ENCODE measurements at places on chromosomes 4 and X.

DNA sequence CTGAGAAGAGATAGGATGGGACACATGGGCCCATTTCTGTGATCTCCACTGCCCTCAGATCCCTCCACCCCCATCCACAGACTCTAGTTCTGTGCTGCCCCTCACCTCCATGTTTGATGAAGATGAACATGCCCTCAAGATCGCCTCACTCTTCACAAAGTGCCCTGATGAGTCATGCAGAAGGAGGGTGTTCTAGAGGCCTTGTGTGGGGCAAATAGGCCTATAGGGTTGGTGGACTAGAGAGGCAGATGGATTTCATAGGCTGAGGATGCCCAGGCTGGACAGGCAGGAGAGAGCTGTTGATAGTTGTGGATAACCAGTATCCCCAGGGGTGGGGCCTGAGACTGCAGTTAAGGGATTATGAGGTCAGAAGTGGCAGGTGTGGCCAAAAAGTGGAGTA is at the start of gene CXorf65:
CXorf65 (minus strand) TSS at position 314 of the 400 bp plus-strand sequence; CDS start at position 130, 184 bp downstream.
- no peak for DNase-seq

DNA sequence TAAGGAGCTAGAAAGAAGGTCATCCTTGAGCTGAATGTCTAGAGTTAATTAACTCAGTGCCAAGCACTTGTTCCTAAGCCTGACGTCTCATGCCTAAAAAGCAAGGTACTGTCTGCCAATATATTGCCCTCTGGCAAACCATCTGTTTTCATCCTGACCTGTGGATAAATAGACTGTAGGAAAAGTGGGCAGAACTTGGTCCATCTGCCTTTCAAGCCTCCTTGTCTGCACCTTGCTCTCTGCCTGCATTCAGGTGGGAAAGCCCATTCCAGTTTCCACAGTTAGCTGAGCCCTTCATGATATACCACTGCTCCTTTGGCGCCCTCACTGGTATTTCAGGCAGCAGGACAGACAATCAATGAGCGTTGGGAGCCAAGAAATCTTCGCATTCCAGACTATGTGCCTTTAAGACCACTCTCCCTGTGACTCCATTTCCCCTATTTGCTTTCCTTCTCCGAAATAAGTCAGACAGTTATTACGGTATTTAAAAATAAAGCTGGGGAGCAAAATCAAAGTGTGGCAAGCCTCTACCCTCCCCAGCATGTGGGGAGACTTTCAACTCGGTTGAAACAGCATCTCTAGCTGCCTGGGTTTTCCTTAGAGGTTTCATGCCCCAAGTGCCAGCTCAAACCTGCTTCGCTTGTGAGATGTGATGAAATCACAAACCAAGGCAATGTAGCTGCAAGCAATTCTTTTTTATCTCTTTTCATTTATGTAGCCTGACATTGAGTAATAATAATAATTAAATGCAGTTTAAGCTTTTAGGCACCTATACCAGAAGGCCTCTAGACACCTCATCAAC is 2.5 kb upstream of the CCDC149 start:
- DNase-seq, result no peak

DNA sequence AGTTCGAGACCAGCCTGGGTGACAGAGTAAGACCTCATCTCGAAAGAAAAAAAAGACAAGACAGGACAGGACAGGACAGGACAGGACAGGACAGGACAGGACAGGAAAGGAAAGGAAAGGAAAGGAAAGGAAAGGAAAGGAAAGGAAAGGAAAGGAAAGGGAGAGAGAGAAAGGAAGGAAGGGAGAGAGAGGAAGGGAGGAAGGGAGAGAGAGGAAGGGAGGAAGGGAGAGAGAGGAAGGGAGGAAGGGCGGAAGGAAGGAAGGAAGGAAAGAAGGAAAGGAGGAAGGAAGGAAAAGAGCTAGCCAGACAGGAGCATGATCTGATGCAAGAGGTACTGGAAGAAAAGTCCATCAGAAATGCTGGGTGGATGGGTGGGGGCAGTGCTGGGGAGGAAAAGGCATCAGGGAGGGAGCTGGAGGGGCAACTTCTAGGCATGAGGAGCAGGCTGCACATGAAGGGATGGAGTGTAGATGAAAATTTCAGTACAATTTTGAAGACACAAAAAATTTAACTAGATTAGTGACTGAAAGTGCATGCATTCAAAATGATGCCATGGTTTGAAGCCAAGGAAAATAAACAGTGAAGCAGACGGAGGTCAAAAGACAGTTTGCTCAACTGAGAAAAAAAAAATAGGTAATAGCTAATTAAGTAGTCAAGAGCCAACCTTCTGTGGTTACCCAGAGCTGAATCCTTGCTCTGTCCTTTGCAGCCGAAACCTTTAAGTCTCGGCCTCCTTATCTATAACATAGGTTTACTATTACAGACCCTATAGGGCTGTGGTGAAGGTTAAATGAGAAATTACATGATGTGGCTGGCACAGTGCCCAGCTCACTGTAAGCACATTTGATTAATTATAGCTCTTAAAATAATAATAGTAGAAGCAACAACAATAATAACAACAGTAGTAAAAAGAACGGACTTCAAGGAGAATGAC is 59.9 kb downstream of the ZNF827 start:
- DNase-seq, result no peak

DNA sequence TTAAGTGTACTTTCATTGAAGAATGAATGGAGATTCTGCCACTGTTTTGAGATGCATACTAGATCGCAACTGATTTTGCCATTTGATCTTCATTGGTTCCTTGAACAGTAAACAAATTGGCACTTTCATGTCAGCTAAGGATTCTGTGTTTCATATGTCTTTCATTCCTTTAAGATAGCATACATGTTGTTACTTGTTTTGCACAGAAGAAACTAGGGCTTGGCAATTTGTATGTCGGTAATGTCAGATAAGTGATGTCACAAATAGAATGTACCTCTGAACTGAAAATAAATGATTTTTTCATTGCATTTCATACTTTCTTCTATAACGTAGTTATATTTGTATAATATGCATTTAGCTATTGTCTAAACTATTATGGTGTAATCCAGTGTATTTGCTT is 73.2 kb upstream of the TENM3 start:
- DNase-seq, result no peak

DNA sequence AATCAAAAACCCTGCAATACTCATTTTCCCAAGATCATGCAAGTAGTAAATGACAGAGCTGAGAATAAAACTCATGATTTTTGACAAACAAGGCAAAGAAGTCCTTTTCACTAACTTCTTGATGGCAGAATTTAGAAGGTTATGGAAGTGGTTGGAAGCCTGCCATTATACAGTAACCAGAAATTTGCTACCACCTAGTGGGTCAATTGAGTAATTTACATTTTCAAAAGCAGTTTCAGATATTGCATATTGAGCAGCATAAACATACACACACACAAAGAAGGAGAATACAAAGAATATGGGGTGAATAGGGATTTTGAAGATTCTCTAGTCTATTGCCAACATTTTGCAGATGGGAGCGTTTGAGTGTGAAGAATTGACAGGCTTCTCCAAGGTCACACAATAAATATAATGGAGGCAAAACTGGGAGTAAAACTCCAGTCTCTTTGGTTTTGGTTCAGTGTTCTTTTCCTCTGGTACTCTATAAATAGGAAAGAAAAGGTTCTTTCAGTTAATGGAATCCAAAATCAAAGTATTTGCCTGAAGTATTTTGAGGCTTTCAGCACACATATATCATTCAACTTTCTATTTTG is 70.2 kb downstream of the GC start:
- no peak for DNase-seq

GRCh38 chr4:29058531-29058930 is 1661.6 kb upstream of the PCDH7 start:
- DNase-seq, result no peak

DNA sequence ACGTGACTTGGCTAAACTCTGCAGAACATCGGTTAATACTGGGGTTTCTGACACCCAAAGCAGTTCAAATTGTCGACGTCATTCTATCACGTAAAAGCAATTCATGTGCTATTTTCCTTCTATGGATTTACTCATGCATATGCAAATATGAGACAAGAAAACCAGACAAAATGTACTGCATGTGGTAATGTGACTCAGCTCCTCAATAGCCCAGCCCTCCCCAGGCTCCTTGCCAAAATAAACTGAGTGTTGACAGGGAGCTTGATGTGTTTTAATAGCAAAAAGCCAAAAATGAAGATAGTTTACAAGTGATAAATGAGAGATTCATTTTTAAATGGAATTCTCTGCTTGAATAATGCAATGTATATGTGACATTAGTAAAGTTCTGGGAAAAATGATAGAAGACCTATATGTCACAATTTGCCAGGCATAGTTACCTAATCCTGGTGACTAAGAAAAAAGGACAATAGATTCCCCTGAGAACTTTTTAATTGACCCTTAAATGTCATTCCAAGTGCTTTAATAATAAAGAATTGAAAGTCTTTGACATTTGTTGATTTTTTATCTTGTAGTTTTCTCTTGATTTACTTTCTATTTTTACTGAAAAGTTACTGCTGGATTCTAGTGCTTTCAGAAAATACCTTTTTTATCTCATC is 1700.6 kb upstream of the TENM3 start:
- DNase-seq, result no peak

GRCh38 chrX:45435481-45435880 is 234.8 kb upstream of the DIPK2B start:
- DNase-seq, result no peak

GRCh38 chr4:23930750-23931488 is 41.1 kb upstream of the PPARGC1A start:
- DNase-seq, result no peak

- DNase-seq, result no peak
These were observed 172.8 kb upstream of the EDNRA start for GRCh38 chr4:147307896-147308674.

DNA sequence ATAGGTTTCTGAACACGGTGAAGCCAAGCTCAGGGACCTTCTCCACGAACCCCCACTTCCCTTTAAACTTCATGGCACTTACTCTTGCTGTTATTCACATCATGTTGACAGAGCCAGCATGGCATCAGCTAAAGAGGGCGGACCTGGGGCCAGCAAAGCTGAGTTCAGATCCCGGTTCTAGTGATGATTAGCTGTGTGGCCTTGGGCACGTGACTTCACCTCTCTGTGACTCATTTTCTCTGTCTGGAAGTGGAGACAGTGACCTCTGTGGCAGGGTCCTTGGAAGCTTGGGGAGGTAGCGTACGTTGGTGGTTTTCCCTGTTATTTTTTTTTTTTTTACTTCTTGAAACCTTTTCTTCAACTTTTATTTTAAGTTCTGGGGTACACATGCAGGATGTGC is 13.4 kb downstream of the EVC start:
- no peak for DNase-seq

- no peak for DNase-seq
These were observed 43.9 kb downstream of the RAB40A start for GRCh38 chrX:103475381-103475780.

DNA sequence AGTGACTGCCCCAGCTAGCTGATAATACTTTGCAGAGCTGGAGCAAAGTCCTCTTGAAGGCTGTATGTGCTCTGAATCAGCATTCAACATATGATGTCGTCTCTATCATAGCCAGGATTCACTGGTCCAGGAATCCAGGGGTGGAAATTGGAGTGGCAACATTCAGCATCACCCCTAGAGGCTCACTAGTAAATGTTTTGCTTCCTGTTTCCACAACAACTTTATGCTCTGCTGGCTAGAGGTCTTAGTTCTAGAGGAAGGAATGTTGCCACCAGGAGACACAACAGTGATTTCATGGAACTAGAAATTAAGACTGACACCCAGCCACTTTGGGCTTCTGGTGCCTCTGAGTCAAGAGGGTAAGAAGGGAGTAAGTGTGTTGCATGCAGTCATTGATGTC is 11.3 kb downstream of the MAGEA1 start:
- DNase-seq, result no peak

GRCh38 chrX:26387906-26388305 is 171.9 kb downstream of the MAGEB5 start:
- no peak for DNase-seq

DNA sequence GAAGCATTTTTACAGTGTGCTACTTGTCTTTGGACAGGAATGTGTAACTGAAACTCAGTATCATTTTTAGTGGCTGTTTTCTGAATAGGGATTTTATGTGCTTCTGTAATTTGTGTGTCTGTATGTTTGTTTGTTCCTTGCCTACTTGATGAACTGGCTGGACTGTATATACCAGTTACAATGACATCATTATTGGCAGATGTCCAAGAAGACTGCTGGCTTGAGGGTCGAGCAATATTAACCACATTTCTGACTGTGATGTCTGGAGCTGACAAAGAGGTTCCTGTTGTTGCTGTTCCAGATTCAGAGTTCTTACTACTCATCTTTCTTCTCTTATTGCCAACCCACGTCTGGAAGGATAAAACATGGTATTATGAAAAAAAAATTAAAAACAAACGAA is 33.0 kb downstream of the HDX start:
- DNase-seq, result no peak

DNA sequence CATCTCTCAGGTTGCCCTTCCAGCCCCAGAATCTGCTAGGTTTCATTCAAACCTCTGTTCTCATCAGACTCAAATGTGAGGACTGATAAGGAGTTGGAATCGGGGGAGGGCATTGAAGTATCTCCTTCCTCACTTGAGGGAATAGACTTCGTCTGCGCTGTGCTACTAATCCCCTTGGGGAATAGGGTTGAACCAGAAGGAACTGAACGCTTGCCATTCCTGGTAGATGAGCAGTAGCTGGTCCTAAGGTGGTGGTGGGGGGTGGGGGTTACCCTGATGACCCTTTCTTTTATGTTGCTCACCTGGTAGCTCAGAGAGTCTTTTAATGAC is 692 bp upstream of the SLC9A7 start:
- no peak for DNase-seq

DNA sequence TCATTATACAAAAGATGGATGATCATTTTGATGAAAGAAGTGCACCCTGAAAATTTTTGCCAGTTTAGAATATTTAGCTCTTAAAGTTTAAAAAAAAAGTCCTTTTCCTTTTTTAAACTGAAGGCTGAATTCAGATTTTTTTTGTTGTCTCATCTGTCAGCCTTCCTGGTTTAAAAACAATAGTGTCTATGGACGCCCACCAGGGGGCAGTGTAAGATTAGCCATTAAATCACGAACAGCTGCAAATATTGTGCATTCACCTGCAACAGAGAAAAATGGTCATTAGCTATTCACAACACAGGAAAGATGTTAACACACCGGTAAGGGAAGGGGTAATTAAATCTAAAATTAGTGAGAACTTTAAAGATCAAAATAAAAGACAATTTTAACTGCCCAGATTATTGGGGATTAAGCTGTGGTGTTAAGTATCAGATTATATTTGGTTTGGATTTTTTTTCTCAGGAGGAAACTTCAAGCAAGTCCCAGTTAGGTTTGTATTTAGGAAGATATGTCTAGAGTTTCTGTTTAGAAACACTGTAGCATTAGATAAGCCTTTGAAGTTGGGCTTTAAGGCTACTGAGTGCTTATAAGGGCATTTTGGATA is 4.4 kb upstream of the CXorf38 start:
- DNase-seq, result peak; percentile 69

DNA sequence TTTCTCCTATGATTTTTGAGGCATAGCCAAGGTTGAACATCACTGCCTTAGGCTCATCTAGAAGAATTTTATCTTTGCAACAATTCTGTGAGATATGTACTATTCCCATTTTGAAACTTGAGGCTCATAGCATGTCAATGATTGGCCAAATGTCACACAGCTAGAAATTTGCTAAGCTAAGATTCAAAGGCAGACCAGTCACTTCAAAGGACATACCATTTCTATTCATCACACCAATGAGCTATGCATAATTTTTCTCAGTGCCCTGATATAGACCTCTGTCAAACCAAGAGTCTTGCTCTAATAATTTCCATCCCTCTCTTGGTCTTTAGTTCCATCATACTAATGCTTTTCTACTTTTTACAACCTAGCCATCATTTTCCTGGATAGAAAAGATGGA is 27.6 kb upstream of the SERTM2 start:
- DNase-seq, result no peak
